Stimulated activated CD8-positive, alpha-beta memory T cell treated with anti-CD3 and anti-CD28 coated beads, Interleukin-7, amount 100 ng/mL, for 4 hours (primary cell): ENCODE measurements at places on chromosomes 4 and X.

DNA sequence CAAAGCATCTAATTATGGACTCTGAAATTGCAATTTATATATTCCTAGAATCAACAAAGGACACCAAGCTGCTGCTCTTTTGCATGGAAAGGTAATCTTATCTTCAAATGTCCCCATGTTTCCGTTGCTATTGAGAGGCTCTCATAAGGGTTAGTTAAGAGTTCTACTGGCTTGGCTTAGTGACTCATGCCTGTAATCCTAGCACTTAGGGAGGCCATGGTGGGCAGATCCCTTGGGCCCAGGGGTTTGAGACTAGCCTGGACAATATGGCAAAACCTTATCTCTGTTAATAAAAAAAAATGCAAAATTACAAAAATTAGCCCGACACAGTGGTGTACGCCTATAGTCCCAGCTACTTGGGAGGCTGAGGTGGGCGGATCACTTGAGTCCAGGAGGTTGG lies 93.4 kb upstream of the RAPGEF2 start:
- no peak for DNase-seq

DNA sequence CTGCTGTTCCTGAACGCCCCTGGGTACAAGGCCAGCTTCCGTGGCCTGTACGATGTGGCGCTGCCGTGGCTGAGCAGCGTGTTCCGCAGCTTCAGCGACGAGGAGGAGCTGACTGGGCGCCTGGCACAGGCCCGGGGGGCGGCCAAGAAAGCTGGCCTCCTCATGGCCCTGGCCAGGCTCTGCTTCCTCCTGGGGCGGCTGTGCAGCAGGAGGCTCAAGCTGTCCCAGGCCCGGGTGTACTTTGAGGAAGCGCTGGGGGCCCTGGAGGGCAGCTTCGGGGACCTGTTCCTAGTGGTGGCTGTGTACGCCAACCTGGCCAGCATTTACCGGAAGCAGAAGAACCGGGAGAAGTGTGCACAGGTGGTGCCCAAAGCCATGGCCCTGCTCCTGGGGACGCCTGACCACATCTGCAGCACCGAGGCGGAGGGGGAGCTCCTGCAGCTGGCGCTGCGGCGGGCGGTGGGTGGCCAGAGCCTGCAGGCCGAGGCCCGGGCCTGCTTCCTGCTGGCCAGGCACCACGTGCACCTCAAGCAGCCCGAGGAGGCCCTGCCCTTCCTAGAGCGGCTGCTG lies 28.2 kb downstream of the SH3TC1 start:
- no peak for DNase-seq

DNA sequence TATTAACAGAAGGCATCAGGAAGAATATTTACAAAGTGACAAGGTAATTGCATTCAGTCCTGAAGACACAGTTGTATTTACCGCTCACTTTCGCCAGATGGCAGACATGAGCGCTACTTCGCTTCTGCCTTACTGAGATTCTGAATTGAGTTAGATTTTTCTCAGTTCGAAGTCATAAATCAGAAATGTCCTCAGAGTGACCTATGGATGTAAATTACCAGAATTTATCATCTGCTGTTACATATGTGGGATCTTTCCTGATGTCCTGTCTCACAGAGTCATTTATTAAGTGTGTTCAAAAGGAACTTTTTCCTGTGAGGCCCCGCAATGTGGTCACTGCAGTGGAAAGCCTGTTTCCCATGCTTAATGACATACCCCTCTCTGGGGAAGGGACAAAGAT lies 97.3 kb upstream of the DCLK2 start:
- DNase-seq = no peak

DNA sequence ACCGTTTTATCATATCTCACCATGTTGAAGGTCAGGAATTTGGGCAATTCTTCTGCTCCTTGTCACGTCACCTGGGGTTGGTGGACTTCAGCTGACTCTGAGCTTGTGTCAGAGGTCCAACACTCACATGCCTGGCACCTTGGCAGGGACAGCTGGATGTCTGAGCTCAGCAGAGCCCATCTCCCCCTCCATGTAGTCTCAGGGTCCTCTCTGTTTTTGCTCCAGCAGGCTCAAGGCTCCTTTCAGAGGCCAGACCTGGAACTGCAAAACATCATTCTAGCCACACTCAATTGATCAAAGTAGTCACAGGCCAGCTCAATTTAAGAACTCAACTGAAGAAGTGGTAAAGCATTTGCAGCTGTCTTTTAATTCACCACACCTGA lies 45.4 kb downstream of the EDNRA start:
- DNase-seq = no peak

DNA sequence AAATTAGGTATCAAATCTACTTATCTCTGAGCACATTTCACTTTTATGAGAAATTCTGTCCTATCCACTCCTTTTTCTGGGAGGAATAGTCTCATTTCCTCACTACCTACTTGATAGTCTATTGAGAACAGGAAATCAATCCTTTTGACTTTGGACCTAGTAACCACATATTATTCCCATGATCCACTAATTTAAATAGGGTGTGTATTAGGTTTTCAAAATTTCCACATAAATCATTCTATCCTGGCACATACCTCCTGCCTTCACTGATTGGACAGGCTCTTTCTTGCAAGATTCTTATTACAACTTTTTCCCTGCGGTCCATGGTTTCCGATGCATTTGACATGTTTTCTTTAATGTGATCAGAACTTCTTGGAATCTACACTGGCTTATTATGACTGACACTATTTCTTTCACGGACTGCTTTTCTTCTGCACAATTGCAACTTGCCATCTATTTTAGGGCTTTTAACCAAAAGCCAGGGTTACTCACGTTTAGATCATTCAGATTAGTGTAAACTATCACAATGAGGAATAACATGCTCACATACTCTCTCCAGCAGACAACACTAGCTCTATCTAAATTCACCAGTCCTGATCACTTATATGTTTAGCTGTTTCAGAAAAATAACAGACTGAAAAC lies 419.9 kb upstream of the SLIT2 start:
- DNase-seq = no peak
